ENCODE measurements at places on chromosomes 4 and X. TPM values are rescaled to one million over a fixed set of nuclear protein-coding genes. Genes with fewer than 3 reads are reported as not detected.

TMEM271 gene
- not detected for total RNA-seq

PLXNB3 gene
- total RNA-seq, result 0.44 TPM

FAM47E gene
- not detected for total RNA-seq

RNF175 gene
- total RNA-seq, result 1.5 TPM

SUV39H1 gene
- 31.9 TPM for total RNA-seq

TCEAL6 gene
- total RNA-seq, result not detected

UGT8 gene
- not detected for total RNA-seq

EVC2 gene
- not detected for total RNA-seq

BEX1 gene
- total RNA-seq, result 0.81 TPM

ETDB gene
- total RNA-seq, result not detected

BEND4 gene
- total RNA-seq, result 0.26 TPM

IBSP gene
- total RNA-seq, result not detected

AKAP4 gene
- not detected for total RNA-seq

PASD1 gene
- total RNA-seq, result not detected

ABCG2 gene
- 0.35 TPM for total RNA-seq

IL2RG gene
- total RNA-seq, result 144 TPM

TMEM128 gene
- 22.0 TPM for total RNA-seq

KDR gene
- not detected for total RNA-seq

ITM2A gene
- 116 TPM for total RNA-seq

F11 gene
- total RNA-seq, result not detected

SNCA gene
- 1.0 TPM for total RNA-seq

CABS1 gene
- not detected for total RNA-seq

GPC4 gene
- total RNA-seq, result 0.05 TPM

SPANXN5 gene
- not detected for total RNA-seq

GABRE gene
- not detected for total RNA-seq

ABCE1 gene
- total RNA-seq, result 174 TPM

TBC1D8B gene
- 1.2 TPM for total RNA-seq

GPRIN3 gene
- 8.6 TPM for total RNA-seq

CT45A2 gene
- total RNA-seq, result not detected
